ENCODE measurements at places on chromosomes 13 and 19.

DNA sequence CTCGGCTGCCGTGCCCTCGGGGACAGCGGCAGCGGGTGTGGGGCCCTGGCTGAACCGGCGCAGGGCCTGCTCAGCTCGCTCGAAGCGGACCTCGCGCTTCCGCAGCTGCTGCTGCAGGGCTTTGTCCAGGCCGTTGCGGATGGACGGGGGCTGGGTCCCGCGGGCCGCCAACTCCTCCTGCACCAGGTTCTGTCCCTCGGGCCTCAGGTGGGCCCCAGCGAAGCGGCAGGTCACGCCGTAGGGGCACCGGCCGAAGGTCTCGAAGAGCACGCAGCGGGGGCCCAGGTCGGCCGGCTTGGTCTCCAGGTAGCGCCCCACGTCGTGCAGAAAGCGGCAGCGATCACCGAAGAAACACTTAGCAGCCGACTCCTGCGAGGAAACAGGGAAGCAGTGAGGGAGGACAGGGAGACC is 1.6 kb downstream of the DUS3L start:
- no peak for DNase-seq

GRCh38 chr19:11196406-11197287 is 698 bp downstream of the KANK2 start:
- DNase-seq = no peak

DNA sequence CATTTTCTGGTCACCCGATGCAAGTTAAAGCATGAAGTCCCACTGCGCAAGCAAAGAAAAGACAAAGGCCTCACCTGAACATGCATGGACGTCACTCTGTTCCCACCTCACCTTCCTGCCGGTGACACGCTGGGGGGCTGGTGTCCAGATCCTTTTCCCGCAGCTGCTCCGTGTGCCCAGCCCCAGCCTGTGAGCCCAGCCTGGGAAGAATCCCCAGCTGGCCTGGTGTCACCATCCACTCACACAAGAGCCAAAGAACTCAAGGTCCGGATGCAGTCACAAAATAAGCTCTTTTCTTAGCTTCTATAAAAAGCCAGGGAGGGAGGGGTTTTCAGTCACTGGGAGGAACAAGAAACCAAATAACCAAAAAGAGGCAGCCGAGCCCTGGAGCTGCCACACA is 249.9 kb downstream of the COL4A1 start:
- no peak for DNase-seq

DNA sequence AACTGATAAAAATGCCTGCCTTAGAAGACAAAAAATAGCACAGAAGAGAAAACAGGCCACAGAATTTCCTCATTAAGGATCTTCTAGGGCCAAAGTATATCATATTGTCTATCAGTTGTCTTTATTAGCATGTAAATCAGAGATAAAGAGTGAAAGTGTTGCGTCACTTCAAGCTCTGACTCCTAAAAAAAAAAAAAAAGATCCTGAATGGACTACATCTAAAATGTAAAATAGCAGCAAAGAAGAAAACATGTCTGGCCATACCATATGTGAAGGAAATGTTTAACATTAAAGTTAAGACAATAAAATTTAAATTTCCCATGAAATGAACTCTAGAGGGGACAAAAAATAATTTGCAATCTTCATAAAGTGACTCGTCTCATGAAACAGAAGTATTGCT is 237.4 kb downstream of the PCDH9 start:
- DNase-seq = no peak

DNA sequence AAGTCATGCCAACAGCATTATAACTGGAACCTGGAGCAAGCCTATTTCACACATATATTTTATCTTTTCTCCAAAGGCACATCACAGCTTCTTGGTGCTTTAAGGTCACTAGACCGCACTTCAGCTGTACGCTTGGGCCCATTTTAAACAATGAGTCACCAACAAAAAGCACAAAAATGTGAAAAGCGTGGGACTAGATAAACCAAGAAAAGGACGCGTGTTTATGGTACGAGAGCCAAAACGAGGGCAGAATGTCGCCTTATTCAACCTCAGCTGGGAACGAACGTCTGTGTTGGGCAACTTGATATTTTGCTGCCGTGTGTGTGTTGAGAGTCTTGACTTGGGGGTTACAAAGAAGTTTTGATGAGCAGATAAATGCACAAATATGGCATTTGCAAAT is 9.2 kb upstream of the EHD2 start:
- DNase-seq = no peak

- no peak for DNase-seq
Measured at GRCh38 chr13:107202371-107203023, 634.6 kb upstream of the ARGLU1 start.

GRCh38 chr13:41220401-41220800 is 26.0 kb upstream of the KBTBD7 start:
- DNase-seq = no peak

- no peak for DNase-seq
Measured at GRCh38 chr13:21138561-21138960, 37.8 kb downstream of the SKA3 start.

DNA sequence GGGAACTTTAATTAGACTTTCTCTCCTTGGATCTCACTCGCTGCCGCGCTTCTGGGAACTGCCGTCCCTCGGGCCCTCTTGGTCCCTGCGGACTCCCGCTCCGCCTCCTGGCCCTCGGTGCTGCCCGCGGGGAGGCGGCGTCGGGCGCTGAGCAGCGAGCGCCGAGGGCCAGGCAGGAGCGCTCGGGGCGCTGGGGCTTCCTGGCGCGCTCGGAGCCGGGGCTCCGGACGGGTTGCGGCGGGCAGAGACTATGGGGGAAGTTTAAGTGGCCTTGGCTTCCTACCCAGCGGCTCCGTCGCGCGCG is 704 bp downstream of the CHST8 start:
- DNase-seq = no peak

DNA sequence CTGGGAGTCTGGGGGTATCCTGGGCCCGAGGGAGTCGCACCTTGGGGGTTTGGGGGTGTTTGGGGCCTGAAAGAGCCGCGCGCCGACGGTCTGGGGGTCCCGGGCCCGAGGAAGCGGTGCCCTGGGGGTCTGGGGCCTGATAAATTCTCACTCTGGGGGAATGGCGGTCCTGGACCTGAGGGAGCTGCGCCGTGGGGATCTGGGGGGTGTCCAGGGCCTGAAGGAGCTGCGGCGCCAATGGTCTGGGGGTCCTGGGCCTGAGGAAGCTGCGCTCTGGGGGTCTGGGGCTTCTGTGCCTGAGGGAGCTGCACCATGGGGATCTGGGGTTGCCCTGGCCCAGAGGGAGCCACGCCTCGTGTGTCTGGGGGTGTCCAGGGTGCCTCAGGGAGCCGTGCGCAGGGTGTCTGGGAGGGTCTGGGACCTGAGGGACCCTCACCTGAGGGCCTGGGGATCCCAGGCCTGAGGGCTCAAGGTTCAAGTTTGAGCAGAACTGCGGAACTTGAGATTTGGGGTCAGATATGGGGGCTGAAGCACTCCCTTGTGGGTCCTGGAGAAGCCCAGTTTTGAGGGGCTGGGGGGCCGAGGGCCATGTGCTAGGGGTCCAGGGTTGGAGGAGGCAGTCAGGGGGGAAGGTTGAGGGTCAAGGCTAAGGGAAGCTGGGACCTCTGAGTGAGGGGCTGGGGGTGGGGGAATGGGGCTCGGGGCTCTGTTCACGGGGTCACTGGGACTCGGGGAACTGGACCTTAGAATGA is 1.1 kb downstream of the HDGFL2 start:
- no peak for DNase-seq

DNA sequence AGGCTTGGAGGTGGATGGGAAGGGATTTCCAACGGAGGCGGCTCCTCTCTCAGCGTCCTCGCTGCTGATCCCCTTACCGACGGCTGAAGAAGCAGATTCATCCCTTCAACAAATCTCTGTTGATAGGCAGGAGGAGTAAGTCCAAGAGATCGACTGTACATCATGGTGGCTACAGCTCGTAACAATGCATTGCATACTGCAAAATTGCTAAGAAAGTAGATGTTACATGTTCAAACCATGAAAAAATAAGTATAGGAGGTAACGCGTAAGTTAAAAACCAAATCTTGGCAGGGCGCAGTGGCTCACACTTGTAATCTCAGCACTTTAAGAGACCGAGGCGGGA is 468 bp upstream of the SLC39A3 start:
- no peak for DNase-seq

- DNase-seq = no peak
Measured at GRCh38 chr13:99057310-99057975, 79.6 kb upstream of the DOCK9 start.

- no peak for DNase-seq
Measured at GRCh38 chr13:104648291-104648690, 1582.1 kb upstream of the SLC10A2 start.

DNA sequence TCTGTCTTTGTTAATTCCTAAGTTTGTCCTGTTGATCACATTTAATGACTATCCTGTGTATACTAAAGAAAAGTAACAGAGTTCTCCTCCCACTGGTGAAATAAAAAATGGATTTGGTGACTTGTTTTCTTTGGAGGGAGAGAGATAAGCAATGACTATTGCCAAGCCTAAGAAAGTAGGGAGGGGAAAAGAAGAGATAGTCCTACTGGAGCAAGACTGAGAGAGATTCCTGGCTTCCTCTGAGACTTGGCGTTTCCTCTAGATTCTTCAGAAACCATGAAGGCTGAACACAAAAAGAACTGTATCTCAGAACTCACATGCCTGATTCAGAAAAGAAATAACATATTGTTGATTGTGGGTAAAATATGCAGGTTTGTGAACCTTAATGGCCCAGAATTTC is 406.5 kb downstream of the FOXO1 start:
- no peak for DNase-seq

DNA sequence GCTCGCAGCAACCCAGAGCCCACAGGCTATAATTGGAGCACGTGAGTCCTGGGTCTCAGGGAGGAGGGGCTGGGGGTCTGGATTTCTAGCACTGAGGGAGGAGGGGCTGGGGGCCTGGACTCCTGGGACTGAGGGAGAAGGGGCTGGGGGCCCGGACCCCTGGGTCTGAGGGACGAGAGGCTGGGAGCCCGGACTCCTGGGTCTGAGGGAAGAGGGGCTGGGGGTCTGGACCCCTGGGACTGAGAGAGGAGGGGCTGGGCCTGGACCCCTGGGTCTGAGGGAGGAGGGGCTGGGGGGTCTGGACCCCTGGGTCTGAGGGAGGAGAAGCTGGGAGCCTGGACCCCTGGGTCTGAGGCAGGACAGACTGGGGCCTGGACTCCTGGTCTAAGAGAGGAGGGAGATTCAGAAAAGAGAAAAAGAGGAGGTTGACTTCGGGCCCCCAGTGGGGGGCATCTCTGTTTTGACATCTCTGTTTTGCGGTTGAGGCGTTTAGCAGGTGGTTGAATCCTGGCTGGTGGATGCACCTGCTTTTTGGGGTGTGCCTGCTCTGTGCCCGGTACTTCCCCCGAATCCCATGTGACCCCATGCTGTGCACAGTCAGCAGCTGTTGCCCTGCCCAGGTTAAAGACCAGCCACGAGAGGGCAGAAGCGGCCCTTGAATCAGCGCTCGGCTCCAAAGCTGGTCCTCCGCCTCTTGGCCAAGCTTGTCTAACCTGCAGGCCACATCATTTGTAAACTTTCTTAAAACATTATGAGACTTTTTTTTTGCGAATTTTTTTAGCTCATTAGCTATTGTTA is 10.5 kb downstream of the PVR start:
- peak; percentile 79 for DNase-seq

DNA sequence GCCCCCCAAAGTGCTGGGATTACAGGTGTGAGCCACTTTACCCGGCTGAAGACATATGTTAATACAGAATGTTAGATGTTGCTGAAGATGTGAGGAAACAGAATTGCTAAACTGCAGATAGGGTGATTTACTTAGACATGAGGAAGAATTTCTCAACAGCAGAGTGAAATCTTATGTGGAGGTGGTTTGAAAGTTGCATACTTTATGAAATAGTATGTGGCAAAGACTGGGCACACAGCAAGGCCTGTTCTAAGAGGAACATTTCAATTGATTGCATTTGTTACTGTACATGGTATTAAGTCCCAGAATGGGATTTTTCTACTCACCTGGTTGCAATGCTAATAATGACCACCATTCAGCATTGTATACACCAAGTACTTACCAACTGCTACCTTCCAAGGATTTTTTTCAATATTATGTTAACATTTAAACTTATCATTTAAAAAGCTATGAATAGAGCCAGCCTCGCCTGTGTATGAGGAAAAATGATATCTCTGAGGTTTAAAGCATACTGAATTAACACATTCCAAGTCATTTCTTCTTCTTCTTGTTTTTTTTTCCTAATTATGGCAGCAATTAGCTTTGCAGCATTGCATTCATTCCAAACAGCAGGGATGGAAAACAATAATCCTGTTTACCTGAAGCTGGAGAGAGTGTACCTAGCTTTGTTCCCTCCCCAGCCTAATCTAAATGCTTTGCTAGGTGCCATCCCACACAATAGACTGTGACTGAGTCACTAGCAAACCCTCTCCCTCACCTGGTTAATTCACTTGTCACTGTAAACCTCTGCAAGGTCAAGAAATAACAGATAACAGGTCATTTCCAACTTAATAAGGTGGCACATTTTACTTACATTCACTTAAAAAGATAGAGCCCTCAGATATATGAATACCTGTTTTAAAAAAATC is 19.4 kb upstream of the KLF5 start:
- DNase-seq = no peak

DNA sequence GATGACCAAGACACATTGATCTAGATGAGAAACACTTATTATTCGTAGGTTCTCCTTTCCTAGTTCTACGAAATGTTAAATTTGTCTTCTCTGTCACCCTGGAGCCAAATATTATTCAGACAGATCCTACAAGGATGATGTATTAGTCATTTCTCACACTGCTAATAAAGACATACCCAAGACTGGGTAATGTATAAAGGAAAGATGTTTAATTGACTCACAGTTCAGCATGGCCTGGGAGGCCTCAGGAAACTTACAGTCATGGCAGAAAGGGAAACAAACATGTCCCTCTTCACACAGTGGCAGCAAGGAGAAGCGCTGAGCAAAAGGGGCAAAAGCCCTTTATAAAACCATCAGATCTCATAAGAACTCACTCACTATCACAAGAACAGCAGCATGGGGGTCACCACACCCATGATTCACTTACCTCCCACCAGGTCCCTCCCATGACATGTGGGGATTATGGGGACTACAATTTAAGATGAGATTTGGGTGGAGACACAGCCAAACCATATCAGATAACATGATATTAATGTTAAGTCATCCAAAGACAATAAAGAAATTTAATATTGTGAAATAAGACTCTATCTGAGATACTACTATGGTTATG is 1248.8 kb upstream of the SLC10A2 start:
- no peak for DNase-seq

DNA sequence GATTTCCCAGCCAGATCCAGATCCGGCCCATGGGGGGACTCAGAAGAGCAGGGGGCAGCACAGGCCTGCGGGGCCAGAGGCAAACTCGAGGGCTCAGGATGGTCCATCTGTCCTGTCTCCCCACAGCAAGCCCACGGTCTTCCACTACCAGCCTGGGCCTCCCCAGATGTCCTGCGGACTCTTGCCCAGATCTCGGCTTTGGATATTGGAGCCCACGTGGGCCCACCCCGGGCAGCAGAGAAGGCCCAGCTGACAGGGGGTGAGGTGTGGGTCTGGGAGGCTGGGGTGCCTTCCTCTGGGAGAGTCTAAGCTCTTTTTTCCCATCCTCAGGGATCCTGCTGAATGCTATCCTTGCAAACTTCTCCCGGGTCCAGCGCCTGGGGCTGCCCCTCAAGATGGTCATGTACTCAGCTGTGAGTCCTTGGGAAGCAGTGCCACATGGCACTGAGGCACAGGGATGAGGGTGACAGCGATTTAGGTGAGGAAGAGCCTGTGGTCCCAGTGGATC is 3.4 kb downstream of the ACP4 start:
- DNase-seq = no peak

Measured in CD4-positive, alpha-beta T cell treated with Interleukin-21 for 1 hour (primary cell).